ENCODE measurements at places on chromosomes 7 and 10.

- DNase-seq: no peak
Observed at GRCh38 chr10:133157662-133158436, 2.2 kb upstream of the KNDC1 start.

- DNase-seq: no peak
Observed at GRCh38 chr10:133104963-133105640, 17.4 kb downstream of the ADGRA1 start.

DNA sequence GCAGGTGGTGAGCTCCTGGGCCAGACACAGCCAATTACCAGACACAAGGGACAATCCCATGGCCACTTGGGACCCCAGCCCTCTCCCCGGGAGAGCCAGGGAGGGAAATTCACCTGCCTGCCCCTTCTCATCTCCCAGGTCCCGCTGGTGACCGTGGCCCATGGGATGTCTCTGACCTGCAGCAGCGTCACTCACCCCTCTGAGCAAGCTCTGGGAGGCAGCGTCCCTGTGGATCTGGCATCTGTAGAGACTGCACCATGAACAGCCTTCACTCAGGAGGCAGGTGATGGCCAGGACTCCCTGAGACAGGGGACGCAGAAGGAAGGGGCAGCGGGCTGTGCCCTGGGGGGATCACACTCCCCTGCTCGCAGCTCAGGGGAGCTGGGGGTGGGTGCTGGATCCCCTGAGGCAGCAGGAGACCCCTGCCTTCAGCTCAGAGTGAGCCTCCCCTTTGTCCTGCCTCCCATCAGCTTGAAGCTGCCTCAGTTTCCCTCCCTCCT, 90.8 kb downstream of the FOXL3 start:
- no peak for DNase-seq

- no peak for DNase-seq
Observed at GRCh38 chr7:53351681-53352080, 316.2 kb downstream of the POM121L12 start.
